ENCODE measurements at places on chromosomes 5 and 9. TPM values are rescaled to one million over a fixed set of nuclear protein-coding genes. Genes with fewer than 3 reads are reported as not detected.

GRCh38 chr9:92780206-92780605 lies 15.6 kb upstream of the BICD2 start:
- DNase-seq, result no peak

DNA sequence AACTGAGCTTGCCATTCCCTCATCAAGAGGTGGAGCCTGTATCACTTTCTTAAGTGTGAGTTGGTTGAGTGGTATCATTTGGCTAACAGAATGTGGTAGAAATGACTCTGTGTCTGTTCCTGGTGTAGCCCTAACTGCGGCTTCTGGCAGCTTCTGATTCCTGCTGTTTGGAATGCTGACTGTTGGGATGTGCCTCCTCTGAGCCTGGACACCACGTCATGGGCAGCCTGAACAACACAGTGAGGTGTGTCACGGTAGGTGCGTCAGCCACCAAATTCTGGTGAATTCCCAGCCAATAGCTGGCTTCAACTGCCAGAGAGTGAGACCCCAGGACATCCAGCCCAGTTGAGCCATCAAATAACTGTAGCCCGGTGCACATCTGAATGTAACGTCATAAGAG lies 6.1 kb upstream of the C9orf152 start:
- DNase-seq, result no peak

GRCh38 chr5:167684251-167684650 lies 607.2 kb upstream of the WWC1 start:
- DNase-seq, result no peak

DNA sequence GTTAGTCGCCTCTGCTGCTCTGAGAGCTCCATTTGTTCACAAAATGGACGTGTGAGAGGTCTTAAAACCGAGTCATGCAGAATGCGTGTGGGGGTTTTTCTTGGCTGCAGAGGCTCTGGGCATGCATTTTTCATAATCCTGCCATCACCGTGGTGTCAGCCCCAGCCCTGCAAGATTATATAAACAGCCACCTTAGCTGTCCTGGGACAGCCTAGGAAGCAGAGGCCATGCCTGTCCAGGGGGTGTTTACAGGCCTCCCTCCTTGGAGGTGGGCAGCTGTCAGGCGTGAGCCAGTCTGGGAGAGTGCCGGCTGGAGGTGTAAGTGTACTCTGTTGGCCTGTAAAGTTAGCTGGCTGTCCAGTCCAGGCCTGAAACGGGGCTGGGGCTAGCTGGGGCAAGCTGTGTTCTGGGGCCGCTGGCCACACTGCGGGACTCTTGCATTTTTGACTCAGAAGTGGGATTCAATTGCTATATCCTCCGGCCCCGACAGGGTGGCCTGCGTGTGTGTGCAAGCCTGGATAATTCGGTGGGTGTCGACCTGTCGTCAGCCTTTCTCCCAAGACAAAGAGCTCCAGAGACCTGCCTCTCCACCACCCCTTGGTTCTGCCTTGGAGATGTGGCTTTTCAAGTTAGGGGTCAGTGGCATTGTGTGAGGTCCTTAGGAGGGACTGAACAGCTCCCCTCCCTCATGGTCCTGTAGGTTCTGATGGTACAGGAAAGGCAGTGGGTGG lies 2.4 kb downstream of the WNK2 start:
- DNase-seq, result no peak

DNA sequence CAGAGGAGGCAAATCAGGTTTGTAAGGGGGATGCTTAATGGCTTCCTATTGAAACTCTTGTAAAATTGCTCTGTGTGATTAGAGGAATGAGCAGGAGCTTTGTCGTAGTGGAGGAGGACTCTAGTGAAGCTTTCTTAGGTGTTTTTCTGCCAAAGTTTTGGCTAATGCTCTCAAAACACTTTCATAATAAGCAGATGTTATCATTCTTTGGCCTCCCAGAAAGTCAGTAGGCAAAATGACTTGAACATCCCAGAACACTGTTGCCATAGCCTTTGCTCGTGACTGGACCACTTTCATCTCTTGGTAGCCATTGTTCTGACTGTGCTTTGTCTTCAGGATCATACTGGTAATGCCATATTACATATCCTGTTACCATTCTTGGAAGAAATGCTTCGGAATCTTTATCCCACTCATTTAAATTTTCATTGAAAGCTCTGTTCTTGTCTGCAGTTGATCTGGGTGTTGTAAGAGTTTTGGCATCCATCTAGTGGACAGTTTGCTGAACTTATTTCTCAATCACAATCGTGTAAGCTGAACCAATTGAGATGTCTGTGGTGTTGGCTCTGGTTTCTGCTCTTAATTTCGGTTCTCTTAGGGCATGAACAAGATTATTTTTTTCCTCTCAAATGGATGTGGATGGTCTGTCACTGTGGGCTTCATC lies 187.6 kb downstream of the COMMD10 start:
- no peak for DNase-seq

- DNase-seq, result no peak
Observed at GRCh38 chr9:92048924-92049625, 66.1 kb downstream of the SPTLC1 start.

GRCh38 chr9:3419893-3420292 lies 105.9 kb downstream of the RFX3 start:
- no peak for DNase-seq

GRCh38 chr5:168024306-168024705 lies 267.1 kb upstream of the WWC1 start:
- DNase-seq, result no peak

- no peak for DNase-seq
Observed at GRCh38 chr5:139422307-139422893, 16.9 kb downstream of the DNAJC18 start.

- no peak for DNase-seq
Observed at GRCh38 chr5:5700549-5700948, 278.1 kb downstream of the ICE1 start.

DNA sequence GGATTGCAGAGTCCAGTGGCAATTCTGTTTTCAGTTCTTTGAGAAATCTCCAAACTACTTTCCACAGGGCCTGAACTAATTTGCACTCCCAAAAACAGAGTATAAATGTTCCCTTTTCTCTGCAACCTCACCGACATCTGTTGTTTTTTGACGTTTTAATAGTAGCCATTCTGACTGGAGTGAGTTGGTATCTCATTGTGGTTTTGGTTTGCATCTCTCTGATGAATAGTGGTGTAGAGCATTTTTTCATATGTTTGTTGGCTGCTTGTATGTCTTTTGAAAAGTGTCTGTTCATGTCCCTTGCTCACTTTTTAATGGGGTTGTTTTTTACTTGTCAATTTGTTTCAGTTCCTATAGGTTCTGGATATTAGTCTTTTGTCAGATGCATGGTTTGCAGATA lies 72.6 kb downstream of the PALM2AKAP2 start:
- no peak for DNase-seq

GRCh38 chr5:36458746-36459145 lies 147.7 kb upstream of the SLC1A3 start:
- DNase-seq, result no peak

DNA sequence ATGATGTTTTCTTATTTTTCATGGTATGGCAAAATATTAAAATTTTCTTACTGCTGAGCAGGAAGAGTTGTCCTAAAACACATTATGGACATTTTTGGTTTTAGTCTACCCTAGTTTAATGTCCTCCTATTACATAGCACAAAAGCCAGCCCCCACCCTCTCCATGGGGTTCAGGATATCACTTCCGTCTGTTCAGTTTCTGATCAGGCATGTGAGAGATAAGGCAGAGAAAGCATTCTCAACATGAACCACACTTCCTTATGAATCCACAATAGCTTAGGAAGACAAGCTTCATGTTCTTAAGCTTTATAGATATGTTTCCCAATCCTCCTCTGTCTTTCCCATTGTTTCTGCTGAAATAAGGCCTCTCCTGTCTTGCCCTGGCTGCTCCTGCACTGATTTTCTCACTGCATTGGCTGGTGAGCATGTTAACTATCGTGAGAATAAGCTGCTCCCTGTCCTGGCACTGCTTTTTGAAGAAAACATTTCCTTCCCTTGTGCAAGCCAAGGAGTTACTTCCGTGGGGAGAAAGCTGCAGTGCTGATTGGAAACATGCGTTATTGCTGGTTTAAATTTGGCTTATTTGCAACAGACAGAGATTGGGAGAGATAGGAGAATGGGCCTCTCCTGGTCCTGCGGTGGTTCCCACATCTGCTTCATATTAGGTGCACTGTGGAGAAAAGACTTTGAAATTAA lies 260.3 kb upstream of the RPS23 start:
- no peak for DNase-seq

DNA sequence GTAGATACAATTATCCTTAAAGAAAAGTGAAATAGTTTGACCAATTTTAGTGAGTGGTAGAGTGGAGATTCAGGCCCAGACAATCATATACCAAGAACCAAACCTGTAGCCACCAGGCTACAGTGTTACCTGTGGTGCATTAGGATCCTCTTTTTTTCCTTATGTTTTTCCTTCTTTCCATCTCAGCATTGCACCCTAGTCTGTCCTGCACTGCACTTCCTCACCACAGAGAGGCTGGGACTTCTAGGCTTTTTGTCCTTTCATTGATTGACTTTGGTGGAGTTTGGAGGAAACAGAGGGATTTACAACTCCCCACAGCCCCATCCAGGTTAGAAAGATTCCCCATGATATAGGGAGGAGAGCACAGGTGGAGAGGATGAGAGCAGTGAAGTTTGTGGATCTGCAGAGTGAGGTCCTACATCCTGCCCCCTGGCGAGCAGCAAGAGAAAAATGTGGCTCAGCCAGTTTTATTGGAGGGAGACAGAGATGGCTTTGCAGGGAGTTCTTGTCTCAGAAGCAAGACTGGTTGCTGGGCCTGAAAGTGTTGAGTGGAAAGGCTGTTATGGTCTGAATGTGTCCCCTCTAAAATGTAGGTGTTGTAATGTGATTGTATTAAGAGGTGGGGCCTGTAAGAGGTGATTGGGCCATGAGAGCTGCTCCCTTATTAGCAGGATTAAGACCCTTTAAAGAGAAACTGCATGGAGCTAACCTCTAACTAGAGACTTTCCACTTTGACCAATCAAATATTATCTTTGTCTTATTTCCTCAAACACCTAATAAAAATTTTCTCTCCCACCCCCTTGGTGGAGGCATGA lies 36.2 kb downstream of the KIF4B start:
- DNase-seq, result no peak

- no peak for DNase-seq
Observed at GRCh38 chr5:154683101-154683880, 71.9 kb upstream of the LARP1 start.

DNA sequence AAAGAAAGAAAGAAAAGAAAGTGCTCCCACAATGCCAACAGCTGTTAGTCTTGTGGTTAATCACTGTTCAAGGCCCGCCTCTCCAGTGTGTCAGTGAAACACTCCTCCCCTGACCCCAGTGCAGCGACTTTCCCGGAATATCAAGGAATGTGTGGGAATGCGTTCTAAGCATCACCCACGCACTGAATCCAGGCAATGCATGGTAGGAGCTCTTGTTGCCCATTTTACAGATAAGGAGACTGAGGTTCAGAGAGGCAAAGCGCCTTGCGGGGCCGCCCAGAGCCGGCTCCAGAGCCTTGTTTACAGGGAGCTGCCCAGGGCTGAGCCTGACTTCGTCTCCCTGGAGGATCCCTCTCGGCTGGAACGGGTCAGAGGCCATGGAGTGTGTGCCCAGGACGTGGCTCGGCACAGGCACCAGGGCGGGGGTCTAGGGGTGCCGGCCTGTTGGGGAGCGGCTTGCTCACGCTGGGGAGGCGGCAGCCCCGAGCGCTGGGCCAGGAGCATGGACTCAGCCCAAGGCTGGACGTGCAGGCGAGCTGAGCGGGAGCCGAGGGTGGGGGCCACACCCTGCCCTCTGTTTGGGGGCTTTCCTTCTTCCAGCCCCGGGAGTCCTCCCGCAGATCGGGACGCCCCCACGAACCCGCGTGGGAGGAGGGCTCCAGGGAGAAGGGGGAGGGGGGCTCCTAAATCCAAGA lies 823 bp downstream of the ST6GALNAC6 start:
- peak; percentile 77 for DNase-seq

DNA sequence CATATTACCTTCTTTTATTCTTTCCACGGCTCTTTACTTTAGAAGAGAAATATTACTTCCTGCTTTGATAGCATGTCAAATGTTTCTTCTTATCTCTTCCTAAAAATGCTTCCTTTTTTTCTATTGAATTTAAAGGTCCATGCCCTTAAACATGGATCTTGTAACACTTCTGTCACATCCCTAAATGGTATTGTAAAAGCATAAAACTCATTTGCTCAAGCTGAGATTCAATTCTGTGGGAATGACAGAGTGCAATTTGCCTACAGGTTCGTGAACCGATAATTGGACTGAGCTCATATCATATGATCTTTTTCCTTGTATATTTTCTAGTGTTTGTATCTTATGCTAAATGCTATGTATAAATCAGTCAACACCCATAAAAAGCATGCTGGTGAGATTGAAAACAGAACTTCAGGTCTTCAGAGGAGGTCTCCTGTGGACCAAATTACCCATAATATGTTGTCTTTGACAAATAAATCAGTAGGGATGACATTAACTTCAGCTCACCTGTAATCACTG lies 429.3 kb downstream of the TMEM232 start:
- no peak for DNase-seq

- no peak for DNase-seq
Observed at GRCh38 chr5:79745255-79745654, 55.6 kb downstream of the CMYA5 start.

DNA sequence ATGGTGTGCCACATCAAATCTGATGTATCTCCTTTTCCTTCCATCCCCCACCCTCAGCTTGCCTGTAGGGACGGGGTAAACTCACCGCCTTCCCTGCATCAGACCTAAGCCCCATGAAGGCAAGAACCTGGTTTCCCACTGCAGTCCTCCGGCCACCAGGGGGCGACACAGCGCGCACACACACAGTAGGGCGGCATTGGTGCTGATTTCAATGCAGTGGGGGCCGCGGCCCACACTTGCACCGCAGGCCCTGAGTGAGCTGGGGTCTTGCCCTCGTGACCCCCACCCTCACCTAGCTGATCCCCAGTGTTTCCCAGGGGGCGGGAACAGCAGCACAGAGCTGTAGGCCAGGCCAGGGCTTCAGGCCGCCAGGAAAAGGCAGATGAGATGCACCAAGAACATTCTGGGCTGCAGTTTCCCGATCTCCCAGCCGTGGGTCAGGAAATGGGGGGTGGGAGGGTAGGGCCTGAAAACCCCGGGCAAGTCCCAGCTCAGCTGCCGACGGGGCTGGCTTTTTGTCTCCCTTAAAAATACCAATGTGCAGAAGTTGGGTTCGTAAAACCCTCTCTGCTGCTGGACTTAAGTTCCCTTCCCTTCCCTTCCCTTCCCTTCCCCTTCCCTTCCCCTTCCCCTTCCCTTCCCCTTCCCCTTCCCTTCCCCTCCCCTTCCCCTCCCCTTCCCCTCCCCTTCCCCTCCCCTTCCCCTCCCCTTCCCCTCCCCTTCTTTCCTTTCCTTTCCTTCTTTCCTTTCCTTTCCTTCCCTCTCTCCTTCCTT lies 19.5 kb downstream of the FAM163B start:
- no peak for DNase-seq

GRCh38 chr9:8186560-8186959 lies 387.0 kb upstream of the DMAC1 start:
- no peak for DNase-seq

GRCh38 chr9:133199648-133200321 lies 9.3 kb downstream of the OBP2B start:
- DNase-seq, result peak; percentile 51

The WDR31 gene
- total RNA-seq, result 5.7 TPM

The P4HA2 gene
- total RNA-seq, result 60.2 TPM

The SELENOP gene
- 416 TPM for total RNA-seq

The POC5 gene
- 4.3 TPM for total RNA-seq

The CDX1 gene
- not detected for total RNA-seq

The SLC31A2 gene
- total RNA-seq, result 12.3 TPM

The PCDHB6 gene
- total RNA-seq, result 0.71 TPM

The GMCL2 gene
- total RNA-seq, result not detected

The THBS4 gene
- total RNA-seq, result 37.1 TPM

The GHR gene
- 15.2 TPM for total RNA-seq

The WNT8A gene
- total RNA-seq, result not detected

The SEPTIN8 gene
- 29.4 TPM for total RNA-seq

The F12 gene
- total RNA-seq, result 0.27 TPM

The OR2V1 gene
- not detected for total RNA-seq

The BAAT gene
- total RNA-seq, result 0.16 TPM

The IFNK gene
- not detected for total RNA-seq

Measured in left cardiac atrium (tissue), 4 donors.